ENCODE measurements at places on chromosomes 1 and 21. TPM values are rescaled to one million over a fixed set of nuclear protein-coding genes. Genes with fewer than 3 reads are reported as not detected.

- DNase-seq = no peak
Measured at GRCh38 chr1:204583909-204584632, 67.9 kb downstream of the MDM4 start.

DNA sequence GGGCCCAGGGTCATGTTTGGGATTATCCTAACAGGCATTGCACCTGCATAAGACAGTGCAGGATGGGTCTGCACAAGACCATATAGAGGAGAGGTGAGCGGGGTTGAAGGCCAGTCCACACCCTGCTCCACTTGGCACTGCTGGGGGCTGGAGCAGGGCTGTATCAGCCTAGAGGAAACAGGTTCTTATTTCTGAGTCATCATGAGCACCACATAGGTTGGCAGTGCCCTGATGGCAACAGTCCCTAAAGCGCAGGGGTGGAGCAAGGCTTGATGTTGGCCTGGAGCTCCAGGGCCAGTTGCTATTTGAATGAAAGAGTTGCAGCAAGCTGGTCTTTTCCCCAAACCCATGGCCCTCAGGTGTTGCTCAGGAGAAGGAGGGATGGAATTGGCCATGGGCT, 29.8 kb upstream of the BMP8B start:
- DNase-seq = no peak

- no peak for DNase-seq
Measured at GRCh38 chr1:114152508-114153260, 985 bp downstream of the SYT6 start.

GRCh38 chr1:150001415-150001814, 9.1 kb downstream of the OTUD7B start:
- no peak for DNase-seq

GRCh38 chr1:181759481-181759880, 276.2 kb downstream of the CACNA1E start:
- no peak for DNase-seq

DNA sequence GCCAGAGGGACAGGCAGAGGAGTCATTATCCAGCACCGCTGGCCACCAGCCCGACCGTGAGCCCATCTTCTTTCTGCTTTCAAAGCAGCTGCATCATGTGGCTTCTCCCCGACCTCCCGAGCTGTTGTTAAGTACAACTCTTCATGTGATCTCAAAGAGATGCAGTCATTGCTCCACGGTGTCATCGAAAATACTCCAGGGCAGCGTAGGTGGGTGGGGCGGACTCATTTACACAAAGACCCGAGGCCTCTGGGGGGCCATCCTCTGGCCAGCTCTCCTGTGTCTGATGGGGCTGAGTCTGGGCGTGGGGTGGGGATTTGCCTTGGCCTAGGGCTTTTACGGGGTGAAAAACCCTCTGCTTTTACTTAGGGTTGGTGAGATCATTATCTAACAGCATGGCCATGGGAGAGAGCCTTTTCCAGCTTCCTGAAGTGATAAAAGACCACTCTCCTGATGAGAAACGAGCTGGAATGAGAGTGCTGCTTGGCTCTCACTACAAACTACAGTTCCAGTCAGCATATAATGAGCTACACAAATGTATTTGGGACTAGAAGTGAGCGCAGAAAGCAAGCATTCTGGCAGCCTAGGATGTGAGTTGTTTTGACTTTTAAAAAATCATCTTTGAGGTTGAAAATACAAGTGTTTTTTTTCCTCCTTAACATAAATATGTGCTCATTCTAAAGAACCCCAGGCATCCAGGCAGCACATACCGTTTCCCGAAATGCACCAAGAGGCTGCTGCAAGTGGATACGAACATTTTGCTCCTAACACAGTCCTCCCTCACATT, 165.0 kb downstream of the RHOU start:
- no peak for DNase-seq

DNA sequence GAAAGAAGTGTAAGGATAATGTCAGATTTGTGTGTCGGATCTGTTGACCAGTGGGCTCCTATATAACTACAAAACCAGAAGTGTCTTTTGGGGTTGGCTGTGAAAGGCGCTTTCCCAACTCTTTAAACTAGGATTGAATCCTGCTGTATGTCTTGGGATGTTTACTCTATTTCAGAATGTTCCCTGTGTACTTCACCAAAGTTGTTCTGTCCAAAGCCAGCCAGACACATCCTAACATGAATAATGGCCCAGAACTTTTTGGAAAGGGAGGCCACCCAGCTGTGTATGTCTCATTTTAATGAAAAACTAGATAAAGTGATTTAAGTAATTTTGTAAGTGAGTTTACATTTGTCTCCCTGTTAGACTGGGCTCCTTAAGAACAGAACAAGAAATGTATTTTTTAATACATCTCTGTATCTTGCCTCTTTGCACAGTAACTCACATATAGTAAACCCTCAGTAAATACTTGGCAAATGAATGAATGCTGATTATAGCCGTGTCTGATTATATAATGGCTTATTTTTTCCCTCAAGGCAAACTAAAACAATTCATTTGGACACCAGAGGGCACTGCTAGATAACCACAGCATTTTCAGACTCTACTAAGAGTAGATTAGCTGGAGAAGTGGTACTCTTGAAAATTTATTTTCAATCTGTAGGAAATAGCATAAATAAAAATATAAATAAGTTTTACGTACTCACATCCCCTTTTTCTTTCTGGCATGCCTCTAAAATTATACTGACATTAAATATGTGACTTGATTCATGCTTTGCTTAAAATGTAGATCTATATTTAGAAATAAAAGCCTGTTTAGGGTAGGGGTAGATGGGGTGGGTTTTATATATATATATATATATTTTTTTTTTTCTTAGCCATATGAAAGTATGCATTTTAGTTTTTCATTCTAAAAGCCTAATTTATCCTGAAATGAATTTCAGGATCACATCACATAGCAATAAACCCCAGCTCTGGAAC, 23.8 kb downstream of the TSEN15 start:
- DNase-seq = no peak

DNA sequence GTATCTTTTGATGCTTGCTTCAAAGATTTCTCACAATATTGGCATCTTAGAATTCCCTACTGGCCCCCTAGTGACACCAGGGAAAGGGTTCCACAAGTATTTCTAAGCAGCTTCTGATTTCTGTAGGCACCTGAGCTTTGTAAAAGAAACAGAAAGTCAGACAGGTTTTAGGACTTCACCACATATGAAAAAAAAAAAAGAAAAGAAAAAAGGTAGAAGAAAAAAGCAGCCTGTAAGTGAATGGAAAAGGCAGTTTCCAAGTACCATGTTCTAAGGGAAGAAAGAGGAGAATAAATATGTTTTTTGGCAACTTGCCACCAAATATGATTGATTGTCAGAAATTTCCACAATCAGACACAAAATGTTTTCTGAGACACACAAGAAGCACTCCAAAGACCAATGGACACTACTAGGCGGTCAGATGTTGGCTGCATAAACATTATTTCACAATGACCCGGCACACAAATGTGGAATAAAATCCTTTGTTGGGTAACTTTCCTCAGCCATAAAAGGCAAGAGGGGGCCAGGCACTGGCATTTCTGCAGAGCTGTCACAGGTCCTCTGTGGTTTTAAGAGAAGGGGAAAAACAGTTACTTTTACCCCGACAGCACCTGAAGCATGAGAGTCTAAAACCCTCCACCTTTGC, 12.7 kb upstream of the CPLANE2 start:
- DNase-seq = no peak

DNA sequence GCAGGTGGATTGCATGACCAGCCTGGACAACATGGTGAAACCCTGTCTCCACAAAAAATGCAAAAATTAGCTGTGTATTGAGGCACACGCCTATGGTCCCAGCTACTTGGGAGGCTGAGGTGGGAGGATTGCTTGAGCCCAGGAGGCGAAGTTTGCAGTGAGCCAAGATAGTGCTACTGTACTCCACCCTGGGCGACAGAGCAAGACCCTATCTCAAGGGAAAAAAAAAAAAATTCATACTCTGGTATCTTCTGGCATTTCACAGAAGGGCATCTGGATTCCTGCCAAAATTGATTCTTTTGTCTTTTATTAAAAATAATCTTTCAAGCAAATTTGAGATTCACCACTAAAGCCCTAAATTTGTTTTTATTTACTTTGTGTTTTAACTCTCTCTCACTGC, 19.2 kb downstream of the CLIC4 start:
- no peak for DNase-seq

DNA sequence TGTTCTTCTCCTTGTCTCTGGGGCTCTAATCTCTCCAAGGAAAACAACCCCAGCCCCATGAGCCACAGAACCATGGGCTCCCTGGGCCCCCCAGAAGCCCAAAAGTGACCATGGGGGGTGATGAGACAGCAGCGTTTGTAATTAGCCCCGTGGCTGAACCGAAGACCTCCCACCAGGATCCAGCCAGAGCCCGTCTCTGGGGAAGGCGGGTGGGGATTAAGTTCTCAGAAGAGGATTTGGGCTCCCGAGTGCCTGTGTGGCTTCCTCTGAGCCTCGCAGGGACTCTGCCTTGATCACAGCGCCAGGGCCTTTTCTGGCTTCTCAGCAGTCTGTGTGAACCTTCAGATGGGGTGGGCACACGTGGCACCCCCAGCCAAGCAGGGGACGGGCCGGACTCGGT, 77.0 kb downstream of the ALPL start:
- DNase-seq = no peak

GRCh38 chr1:159058751-159059150, 17.8 kb downstream of the AIM2 start:
- no peak for DNase-seq

- no peak for DNase-seq
Measured at GRCh38 chr1:26022404-26022779, 817 bp downstream of the EXTL1 start.

GRCh38 chr1:184647471-184647870, 107.2 kb downstream of the EDEM3 start:
- DNase-seq = no peak

DNA sequence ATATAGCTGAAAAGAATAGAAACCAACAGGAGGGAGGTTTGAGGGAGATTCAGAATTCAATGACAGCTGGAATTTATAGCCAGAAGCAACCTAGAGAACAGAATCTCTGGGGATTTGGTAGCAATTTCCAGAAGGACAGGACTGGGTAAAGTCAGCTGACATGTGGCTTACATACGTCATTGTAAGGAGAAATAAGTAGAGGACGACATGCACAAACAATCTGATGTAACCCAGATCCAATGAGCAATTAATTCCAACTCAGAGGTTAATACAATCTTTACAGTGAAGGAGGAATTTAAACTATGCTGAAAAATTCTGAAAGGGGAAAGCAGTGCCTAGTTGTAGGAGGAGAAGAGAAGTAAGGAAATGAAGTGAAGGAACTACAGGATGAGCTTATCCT, 383.9 kb downstream of the PTBP2 start:
- DNase-seq = no peak

DNA sequence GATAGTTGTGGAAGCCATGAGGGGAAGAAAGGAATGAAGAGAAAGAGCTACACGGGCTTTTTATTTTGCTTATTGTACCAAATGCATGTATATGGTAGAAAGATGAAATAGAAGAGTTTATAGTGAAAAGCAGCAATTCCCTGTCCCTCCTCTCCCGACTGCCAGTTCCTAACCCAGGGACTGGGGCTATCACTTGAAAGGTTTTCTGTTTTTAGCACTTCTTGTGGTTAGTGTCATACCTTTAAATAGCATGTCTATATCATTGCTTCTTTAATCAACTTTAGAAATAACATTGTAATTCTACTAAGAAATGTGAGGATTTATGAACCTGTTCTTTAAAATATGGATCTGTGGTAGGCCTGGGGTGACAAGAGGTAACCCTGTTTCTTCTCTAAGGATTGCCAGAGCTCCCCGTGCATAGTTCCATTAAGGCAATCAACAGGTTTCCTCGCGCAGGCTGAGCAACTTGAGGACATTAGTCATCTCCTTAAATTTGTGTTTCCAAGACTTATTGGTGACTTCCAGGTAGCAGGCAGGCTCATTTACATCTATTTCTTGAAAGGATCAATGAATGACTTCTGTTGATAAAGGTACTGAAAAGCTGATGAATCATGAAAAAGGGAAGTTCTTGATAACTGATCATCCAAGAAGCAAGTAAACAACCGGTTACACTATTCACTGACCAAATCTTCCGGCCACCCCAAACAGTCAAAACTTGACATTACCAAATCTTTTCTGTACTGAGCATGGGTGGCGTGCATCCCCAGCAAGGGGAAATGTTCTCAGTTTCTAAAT, 37.8 kb upstream of the S1PR1 start:
- DNase-seq = no peak

DNA sequence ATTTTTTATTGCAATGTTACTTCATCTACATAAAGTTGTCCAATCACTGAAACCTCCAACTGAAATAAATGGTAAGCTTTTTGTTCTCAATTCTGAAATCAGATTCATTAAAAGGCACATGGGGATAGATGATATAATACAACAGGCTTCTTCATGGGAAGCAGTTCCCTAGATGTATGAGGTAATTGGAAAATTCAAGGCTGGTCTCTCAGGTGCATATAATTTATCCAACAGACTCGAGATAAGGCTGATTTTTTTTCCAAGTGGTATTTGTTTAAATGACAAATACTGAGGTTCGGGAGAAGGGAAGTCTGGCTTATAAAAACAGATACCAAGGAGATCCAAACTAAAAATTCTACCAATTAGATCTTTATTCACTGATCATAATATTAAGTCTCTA, 14.2 kb downstream of the TRIM45 start:
- no peak for DNase-seq

GRCh38 chr1:47214549-47214948, 17.5 kb downstream of the TAL1 start:
- no peak for DNase-seq

DNA sequence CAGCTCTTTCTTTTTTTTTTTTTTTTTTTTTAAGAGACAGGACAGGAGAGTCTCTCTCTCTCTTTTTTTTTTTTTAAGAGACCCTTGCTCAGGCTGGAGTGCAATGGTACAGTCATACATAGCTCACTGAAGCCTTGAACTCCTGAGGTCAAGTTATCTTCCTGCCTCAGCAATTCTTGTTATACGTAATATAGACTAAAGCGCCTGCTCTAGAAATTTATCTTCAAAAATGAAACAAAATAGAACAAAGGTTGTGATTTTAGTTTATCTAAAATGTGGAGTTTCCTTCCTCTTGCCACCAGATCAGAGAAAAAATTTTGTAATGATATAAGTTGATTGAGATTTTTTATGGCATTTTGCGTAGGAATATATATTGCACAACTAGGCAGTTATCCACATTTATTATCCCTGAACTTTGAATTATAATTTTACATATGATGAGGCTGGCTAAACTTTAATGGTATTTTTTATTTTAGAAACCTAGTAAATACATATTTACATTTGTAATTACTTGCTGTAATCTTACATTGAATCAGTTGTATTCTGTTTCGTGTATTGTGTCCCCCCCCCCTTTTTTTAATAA, 44.2 kb downstream of the MTF2 start:
- DNase-seq = no peak

- no peak for DNase-seq
Measured at GRCh38 chr1:243323491-243323890, 67.7 kb downstream of the SDCCAG8 start.

- no peak for DNase-seq
Measured at GRCh38 chr1:8976896-8977450, 31.3 kb downstream of the CA6 start.

The NR1I3 gene
- not detected for total RNA-seq

The CRNN gene
- total RNA-seq = not detected

The AADACL4 gene
- total RNA-seq = not detected

The LPAR3 gene
- 0.58 TPM for total RNA-seq

The GFI1 gene
- total RNA-seq = 1.3 TPM

The NECTIN4 gene
- total RNA-seq = 13.6 TPM

The ARTN gene
- total RNA-seq = 3.9 TPM

The GCSAML gene
- total RNA-seq = 0.04 TPM

Data from kidney epithelial cell (primary cell).